ENCODE measurements at places on chromosomes 12 and 14. TPM values are rescaled to one million over a fixed set of nuclear protein-coding genes. Genes with fewer than 3 reads are reported as not detected.

Gene NOXRED1
- 0.13 TPM for total RNA-seq

GRCh38 chr12:126874427-126875026 is 1392.4 kb upstream of the TMEM132C start:
- H3K4me3 ChIP-seq = no peak overlapping the region
- no peak overlapping the region for H3K27ac ChIP-seq
- DNase-seq = peak; percentile 41
- no peaks in the 10 kb centered on the region for H3K27me3 ChIP-seq
- H3K4me1 ChIP-seq = no peaks in the 10 kb centered on the region

Gene ZDHHC22
- total RNA-seq = 0.09 TPM

DNA sequence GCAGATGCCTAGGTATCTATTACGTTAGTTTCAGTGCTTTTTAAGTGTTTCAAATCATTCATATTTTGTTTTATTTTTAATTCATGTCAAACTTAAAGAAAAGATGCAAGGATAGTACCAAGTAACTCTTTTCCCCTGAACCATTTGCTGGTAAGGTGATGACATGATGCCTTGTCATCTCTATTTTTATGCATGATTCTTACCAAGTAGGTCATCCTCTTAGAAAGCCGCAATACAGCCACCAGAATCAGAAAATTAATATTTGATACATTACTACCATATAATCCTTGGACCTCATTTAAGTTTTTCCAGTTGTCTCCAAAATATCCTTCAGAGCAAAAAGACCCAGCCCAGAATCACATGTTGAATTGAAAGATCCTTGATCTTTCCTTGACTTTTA is 22.3 kb downstream of the ATP5MC2 start:
- DNase-seq = no peak
- no peaks in the 10 kb centered on the region for H3K36me3 ChIP-seq
- no peak overlapping the region for H3K27ac ChIP-seq
- no peak overlapping the region for H3K4me3 ChIP-seq

Gene KIF26A
- total RNA-seq = 7.4 TPM

Gene LTB4R2
- total RNA-seq = 1.9 TPM

Gene SLC10A1
- not detected for total RNA-seq

DNA sequence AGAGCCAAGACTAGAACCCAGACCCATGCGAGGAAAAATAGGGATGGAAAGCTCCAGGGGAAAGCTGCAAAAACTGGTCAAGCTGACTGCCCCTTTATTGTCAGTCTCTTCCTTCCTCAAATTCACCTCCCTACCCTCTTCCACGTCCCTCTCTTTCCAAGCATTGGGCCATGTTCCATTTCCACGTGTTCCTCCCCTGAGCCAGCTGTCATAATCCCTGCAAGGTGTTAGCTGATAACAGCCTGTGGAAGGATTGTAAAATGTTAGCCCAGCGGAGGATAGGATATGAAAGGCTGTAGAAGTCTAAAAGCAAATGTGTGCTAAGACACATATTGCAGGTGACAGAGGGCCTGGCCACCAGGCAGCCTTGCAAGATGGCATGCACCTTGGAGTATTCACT is 88.0 kb upstream of the MAX start:
- no peak overlapping the region for H3K27ac ChIP-seq
- no peaks in the 10 kb centered on the region for H3K4me1 ChIP-seq
- peaks cover 10% of the 10 kb centered on the region for H3K27me3 ChIP-seq
- H3K36me3 ChIP-seq = no peaks in the 10 kb centered on the region

Gene TAS2R7
- total RNA-seq = not detected

- H3K4me1 ChIP-seq = peaks cover 10% of the 10 kb centered on the region
- H3K27me3 ChIP-seq = no peaks in the 10 kb centered on the region
- H3K27ac ChIP-seq = no peak overlapping the region
- no peaks in the 10 kb centered on the region for H3K36me3 ChIP-seq
Measured at GRCh38 chr12:10369557-10370415, 20.1 kb downstream of the KLRK1 start.

Gene AGAP2
- total RNA-seq = 3.2 TPM

- peaks cover 4% of the 10 kb centered on the region for H3K4me1 ChIP-seq
- H3K27ac ChIP-seq = peak overlapping the region; percentile 52
- peak; percentile 86 for DNase-seq
- no peaks in the 10 kb centered on the region for H3K27me3 ChIP-seq
- no peak overlapping the region for H3K4me3 ChIP-seq
Measured at GRCh38 chr12:25993901-25994651, 35.6 kb downstream of the RASSF8 start.

Gene JPH4
- total RNA-seq = 0.53 TPM

DNA sequence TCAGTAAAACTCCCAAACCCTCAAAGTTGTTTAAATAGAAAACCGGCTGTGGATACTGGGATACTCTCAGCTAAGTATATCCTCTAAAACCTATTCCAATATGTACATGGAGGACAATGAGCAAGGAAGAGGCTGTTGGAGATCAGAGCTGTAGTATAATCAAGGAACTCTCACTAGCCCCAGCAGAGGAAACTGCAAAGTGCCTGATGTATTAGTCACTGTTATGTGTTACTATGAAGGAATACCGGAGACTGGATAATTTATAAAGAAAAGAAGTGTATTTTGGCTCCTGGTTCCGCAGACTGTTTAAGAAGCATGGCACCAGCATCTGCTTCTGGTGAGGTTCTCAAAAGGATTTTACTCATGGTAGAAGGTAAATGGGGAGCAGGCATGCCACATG is 65.6 kb upstream of the RPL10L start:
- H3K4me1 ChIP-seq = no peaks in the 10 kb centered on the region
- no peaks in the 10 kb centered on the region for H3K27me3 ChIP-seq
- H3K27ac ChIP-seq = no peak overlapping the region
- H3K36me3 ChIP-seq = no peaks in the 10 kb centered on the region

DNA sequence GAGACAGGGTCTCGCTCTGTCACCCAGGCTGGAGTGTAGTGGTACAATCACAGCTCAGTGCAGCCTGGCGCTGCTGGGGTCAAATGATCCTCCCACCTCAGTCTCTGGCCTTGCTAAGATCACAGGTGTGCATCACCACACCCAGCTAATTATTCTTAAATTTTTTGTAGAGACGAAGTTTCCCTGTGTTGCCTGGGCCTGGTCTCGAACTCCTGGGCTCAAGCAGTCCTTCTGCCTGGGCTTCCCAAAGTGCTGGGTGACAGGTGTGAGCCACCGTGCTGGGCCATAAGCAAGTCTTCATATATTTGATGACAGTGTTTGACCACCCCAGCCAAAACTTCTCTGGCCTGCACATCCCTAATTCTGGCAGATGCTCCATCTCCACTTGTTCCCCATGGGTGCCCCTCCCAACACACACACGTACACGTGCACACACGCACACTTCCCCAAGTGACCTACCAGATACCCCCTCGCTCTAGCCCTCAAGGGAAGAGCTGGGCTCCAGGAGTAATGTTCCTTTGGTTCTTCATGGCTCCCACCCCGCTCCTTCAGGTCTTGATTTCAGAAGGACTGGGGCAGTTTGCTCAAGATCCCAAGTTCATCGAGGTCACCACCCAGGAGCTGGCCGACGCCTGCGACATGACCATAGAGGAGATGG is 104.3 kb upstream of the FKBP4 start:
- H3K27me3 ChIP-seq = peaks cover 32% of the 10 kb centered on the region
- peaks cover 8% of the 10 kb centered on the region for H3K4me1 ChIP-seq
- no peak overlapping the region for H3K27ac ChIP-seq
- peak overlapping the region; percentile 45 for H3K4me3 ChIP-seq
- no peaks in the 10 kb centered on the region for H3K36me3 ChIP-seq
- DNase-seq = no peak

Gene IKZF4
- 2.2 TPM for total RNA-seq

GRCh38 chr14:36582011-36582873 is at the start of gene NKX2-8:
NKX2-8 (minus strand) TSS chr14:36582614; CDS start chr14:36582389, 225 bp downstream.
- H3K27me3 ChIP-seq = peaks cover 84% of the 10 kb centered on the region
- peak within 1 kb of the TSS; percentile 30 for H3K4me3 ChIP-seq
- peaks cover 13% of the 10 kb centered on the region for H3K4me1 ChIP-seq
- H3K36me3 ChIP-seq = no peaks in the 10 kb centered on the region
- H3K27ac ChIP-seq = no peak within 1 kb of the TSS
- no peak for DNase-seq

GRCh38 chr14:92513966-92514843 is 624 bp downstream of the RIN3 start:
- H3K27ac ChIP-seq = peak overlapping the region; percentile 76
- H3K4me1 ChIP-seq = peaks cover 40% of the 10 kb centered on the region
- H3K4me3 ChIP-seq = peak overlapping the region; percentile 76
- peaks cover 3% of the 10 kb centered on the region for H3K27me3 ChIP-seq
- peak; percentile 50 for DNase-seq

Gene MARS1
- 82.0 TPM for total RNA-seq

All from muscle of leg (tissue), 16 donors.